ENCODE measurements at places on chromosomes 6 and 20.

DNA sequence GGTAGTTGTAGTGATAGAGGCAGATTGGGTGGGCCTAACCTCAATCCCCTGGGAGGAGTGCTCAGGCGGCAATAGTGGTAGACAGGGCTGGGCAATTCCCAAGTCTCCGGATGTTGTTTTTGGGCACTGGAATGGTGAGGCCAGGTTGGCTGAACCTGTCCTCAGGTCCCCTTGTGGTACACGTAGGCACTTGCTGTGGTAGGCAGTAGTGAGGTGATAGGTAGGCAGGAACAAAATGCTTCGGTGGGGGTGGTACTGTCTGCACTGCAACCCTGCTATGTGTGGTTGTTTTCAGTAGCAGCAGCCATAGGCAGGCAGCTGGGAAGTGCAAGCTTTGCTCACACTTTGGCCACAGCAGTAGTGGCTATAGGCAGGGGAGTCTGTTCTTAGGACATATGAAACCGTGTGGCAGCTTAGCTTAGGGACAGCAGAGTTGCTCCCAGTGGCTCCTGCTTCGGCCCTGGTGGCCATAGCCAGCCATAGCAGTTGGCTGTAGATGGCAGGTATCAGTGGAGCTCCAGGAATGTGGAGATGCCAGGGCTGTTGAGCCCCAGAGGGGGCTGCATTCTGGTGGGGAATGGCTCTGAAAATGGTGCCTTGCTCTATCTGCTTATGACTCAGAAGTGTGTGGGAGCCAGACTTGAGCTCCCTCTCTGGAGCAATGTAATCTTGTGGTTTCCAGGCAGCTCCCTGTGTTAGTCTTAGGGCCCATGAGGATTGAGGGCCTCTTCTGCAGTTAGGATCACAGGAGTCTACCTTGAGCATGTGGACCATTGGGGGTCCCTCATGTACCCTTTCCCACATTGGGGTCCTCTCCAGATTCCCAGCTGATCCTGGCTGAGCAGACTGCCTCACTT lies 241.8 kb upstream of the BMP2 start:
- DNase-seq: no peak

GRCh38 chr20:44467289-44467883 lies 8.3 kb upstream of the TTPAL start:
- DNase-seq: no peak

DNA sequence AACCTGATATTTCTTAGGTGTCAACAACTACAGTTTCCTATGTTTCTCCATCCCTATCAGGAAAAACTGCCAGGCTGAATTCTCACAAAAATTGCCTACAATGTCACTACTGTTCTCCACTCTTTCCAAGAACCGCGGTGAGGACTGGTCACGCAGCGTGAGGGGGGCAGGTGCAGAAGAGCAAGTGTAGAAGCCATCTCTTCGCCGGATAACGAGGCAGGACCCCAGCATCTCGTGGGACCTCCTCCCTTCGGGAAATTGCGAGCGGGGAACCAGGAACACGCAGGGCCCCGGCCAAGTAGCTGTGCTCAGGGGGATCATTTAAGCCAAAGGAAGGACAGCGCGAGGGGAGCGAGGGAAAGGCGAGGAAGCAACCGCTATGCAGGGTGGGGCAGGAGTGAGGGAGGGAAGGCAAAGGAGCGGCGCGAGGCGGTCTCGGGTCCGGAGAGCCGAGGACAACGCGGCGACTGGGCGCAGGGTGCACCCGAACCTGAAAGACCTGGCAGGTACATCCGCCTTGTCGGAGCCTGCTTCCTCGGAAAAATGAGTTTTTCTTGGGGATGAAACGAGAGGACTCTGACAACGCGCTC lies 559 bp downstream of the APMAP start:
- no peak for DNase-seq

GRCh38 chr20:40471261-40471629 lies 217.8 kb downstream of the MAFB start:
- DNase-seq: no peak

DNA sequence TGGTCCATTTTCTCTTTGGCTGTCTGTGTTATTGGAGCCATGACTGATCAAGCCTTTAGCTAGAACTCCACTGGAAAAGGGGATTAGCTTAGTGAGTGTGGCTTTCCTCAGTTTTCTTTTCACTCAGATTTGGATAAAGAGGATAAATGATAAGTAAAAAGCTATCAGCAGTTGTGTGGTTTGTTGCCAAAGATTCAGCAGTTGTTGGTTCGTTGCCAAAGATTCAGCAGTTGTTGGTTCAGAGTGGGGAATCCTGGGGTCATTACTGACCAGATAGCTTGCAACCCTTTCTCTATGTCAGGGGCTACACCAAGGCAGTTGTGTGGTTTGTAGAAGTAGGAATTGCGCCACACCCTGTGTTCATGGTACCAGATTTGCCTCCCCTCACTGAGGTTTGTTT lies 107.7 kb upstream of the SCP2D1 start:
- DNase-seq: no peak

DNA sequence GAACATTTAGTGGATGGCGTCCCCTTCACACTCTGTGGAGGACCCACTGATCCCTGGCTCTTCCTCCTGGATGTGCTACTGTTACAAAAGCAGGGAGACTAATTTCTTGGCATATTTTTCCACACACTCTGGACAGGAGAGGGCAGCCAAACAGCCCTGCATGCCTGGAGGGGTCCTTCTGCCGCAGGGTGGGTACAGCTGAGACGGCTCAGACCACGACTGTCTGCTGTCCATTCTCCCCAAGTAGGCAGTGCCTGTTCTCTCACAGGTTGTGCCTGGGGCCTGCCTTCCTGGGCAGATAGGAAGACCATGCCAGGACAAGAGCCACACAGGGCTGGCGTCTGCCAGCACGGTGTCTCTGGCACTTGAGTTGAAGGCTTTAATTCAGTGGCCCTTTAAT lies 260.1 kb downstream of the FOXC1 start:
- DNase-seq: no peak

GRCh38 chr6:45816674-45817297 lies 198.9 kb downstream of the CLIC5 start:
- DNase-seq: no peak

DNA sequence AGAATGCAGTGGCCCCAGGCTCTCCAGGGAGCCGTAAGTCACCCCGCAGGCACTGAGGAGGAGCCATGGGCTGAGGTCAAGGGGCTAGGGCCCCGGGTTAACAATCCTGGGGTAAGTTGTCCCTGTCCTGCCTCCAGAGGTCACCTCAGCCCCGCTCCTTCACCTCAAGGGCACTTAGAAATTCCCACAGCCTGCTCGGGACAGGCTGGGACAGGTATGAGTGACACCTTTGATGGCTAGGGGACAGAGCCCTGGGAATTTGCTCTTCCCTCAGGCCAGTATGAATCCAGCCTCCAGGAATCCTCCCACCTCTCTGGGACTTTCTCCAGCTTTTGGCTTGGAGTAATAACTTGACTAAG lies 3.5 kb upstream of the GRM4 start:
- no peak for DNase-seq

DNA sequence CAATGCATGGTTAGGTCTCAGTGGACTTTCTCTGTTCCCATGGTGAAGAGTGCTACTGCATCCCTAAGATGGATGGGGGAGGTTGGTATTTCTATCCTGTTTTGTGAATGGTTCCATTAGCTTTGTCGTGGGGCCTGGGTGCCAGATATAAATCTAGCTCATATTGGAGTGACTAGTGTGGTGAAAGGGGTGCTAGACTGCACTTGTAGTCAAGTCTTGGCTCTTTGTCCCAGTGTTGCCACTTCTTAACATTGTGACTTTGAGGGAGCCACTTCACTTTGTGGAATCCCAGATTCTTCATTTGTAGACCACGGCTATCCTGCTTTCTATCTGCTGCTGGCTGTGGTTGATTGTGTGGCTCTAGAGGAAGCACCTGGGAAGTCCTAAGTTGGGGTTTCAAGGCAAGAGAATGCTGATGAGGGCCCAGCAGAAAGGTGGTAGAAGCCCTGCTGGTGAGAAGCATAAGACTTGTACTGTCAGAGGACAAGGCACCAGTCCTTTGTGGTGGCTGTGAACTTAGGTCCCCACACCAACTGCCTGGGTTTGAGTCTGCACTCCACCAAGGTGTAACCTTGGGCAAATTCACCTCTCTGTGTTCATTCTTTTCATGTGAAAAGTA lies 44.1 kb downstream of the VAPB start:
- DNase-seq: no peak

- DNase-seq: no peak
These were observed 216.0 kb downstream of the GJA1 start for GRCh38 chr6:121651420-121651819.

Data from stimulated activated CD4-positive, alpha-beta T cell treated with anti-CD3 and anti-CD28 coated beads, Interleukin-2, amount 100 ng/mL, for 48 hours (primary cell).